ENCODE measurements at places on chromosomes 5 and 9. TPM values are rescaled to one million over a fixed set of nuclear protein-coding genes. Genes with fewer than 3 reads are reported as not detected.

GRCh38 chr9:71118324-71118723, 3.1 kb downstream of the TRPM3 start:
- no peaks in the 10 kb centered on the region for H3K4me1 ChIP-seq
- H3K27ac ChIP-seq = no peak overlapping the region
- peaks cover 16% of the 10 kb centered on the region for H3K27me3 ChIP-seq
- no peak overlapping the region for H3K4me3 ChIP-seq
- H3K36me3 ChIP-seq = no peaks in the 10 kb centered on the region

- no peak overlapping the region for H3K27ac ChIP-seq
- H3K36me3 ChIP-seq = peaks cover 9% of the 10 kb centered on the region
- no peak overlapping the region for H3K4me3 ChIP-seq
- DNase-seq = no peak
- peaks cover 15% of the 10 kb centered on the region for H3K4me1 ChIP-seq
These were observed 2.4 kb upstream of the DOK3 start for GRCh38 chr5:177511796-177512675.

GRCh38 chr5:154614125-154614524, 136.1 kb upstream of the HAND1 start:
- no peak for DNase-seq
- H3K27me3 ChIP-seq = peaks cover 27% of the 10 kb centered on the region
- no peak overlapping the region for H3K4me3 ChIP-seq

DNA sequence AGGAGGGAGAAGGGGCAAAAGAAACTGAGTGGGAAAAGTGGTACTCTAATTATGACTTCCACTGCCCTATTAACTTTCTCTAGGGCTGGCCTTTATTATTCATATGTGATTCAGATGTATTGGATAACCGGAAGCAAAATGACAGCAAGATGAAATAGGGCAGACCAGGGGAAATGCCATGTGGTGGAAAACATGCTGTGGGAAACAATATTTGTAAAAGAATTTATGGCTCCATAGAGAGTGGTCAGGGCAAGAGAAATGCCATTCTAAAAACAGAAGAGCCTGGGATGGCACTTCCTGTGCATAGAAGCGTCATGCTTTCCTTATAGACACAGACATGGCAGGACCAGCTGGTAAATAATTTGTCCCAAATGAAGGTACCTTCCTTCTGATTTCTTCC, 67.7 kb downstream of the MEGF10 start:
- DNase-seq = peak; percentile 41
- no peaks in the 10 kb centered on the region for H3K36me3 ChIP-seq
- H3K27me3 ChIP-seq = peaks cover 9% of the 10 kb centered on the region
- no peak overlapping the region for H3K27ac ChIP-seq

GRCh38 chr9:130022566-130023143, 20.3 kb downstream of the FNBP1 start:
- H3K27me3 ChIP-seq = no peaks in the 10 kb centered on the region
- H3K4me3 ChIP-seq = no peak overlapping the region
- peaks cover 3% of the 10 kb centered on the region for H3K4me1 ChIP-seq
- H3K36me3 ChIP-seq = peaks cover 2% of the 10 kb centered on the region
- no peak for DNase-seq

DNA sequence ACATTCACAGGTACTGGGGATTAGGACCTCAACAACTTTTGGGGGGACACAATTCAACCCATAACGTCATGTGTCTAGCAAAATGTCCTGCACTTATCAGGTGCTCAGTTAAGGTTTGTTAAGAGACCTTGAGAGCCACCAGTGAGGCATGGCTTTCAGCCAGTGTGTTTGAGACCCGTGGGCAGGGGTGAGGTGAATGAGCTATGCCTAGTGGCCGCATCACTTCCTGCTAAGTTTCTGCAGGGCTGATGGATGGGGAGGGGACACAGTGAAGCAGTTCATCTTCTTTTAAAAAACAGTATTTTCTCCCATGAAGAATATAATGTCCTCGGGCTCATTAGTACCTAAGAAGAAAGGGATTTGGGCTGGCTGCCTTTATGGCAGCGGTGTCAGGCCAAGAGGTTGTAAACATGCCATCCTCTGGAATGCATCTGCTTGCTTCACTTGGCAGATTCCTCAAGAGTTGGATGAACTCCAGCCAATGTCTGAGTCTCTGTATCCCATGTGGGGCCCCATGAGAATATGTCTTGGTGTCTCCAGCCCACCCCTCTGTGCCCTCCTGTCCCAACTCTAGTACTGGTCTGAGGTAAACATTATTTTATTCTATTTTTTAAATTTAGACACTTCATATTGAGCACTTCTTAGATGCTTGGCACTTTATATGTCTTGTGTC, 282.2 kb downstream of the CWC27 start:
- no peaks in the 10 kb centered on the region for H3K36me3 ChIP-seq
- DNase-seq = no peak
- no peaks in the 10 kb centered on the region for H3K4me1 ChIP-seq
- H3K4me3 ChIP-seq = no peak overlapping the region
- no peak overlapping the region for H3K27ac ChIP-seq

Gene SOX30
- total RNA-seq = not detected

Gene ANKHD1
- total RNA-seq = 92.4 TPM

Gene PCDHGB6
- 4.8 TPM for total RNA-seq

Gene CDH12
- not detected for total RNA-seq

Gene ARID3C
- not detected for total RNA-seq

All from endothelial cell of umbilical vein (primary cell).